Fibroblast of skin of back (primary cell): ENCODE measurements at places on chromosomes 2 and 18.

DNA sequence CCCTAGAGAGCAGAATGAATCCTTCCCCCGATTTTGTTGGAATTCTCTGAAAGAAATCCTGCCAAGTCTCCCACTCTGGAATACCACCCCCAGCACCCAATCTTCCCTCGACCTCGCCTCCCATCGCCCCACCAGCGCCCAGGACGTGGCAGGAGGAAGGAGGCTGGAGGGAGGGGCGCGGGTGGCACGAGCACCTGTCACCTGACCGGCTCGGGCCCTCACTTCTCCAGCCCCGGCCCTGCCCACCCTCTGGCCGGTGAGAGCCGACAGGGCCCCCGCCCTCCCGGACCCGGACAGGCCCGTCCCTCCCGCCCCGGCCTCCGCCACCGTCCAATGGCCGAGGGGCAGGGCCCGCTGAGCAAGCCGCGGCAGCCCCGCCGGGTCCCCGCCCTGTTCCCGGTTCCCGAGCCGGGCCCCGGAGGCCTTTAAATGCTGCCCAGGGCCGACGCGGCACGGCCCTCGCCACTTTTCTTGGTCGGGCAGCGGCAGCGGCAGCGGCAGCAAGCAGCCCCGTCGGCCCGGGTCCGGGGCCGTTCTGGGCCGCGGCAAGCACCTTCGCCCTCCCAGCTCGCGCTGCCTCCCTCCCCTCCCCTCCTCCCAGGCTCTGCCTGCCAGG is at the start of gene LGALSL:
LGALSL (plus strand) TSS at position 393 of the 616 bp plus-strand sequence. CDS start 384 bp downstream, outside the sequence.
- DNase-seq, result peak; percentile 53

DNA sequence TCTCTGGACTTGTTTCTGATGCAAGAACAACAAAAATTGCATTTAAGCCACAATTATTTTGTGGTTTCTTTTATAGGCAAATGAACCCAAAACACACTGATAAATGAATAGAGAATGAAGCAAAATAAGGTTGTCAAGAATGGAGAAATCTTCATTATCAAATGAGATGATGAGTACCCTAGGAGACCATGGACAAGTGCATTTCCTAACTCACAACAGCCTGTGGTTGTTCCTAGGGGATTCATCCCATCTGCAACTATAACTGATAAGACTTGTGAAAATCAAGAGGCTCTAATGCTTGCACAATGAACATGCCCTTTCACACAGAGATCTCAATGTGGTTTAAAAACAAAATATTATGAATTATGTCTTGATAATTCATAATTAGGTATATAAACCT is 159.9 kb downstream of the PDE1A start:
- no peak for DNase-seq

DNA sequence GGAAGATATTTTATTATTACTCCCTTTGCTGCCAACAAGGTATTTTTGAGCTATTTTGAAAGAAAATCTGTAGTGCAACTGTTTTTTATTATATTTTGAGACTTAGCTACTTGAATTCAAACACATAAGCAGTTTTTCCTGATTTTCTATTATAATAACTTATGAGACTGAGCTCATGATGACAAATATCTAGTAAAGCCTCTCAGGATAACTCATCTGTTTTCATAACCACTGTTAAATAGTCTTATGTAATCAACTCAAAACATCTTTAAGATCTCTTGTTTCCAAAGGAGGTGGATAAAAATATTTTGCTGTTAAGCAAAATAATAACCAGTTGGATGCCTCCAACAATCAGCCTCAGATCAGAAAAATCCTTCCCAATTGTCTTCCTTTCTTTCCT is 21.9 kb upstream of the PPP1CB start:
- peak; percentile 51 for DNase-seq

DNA sequence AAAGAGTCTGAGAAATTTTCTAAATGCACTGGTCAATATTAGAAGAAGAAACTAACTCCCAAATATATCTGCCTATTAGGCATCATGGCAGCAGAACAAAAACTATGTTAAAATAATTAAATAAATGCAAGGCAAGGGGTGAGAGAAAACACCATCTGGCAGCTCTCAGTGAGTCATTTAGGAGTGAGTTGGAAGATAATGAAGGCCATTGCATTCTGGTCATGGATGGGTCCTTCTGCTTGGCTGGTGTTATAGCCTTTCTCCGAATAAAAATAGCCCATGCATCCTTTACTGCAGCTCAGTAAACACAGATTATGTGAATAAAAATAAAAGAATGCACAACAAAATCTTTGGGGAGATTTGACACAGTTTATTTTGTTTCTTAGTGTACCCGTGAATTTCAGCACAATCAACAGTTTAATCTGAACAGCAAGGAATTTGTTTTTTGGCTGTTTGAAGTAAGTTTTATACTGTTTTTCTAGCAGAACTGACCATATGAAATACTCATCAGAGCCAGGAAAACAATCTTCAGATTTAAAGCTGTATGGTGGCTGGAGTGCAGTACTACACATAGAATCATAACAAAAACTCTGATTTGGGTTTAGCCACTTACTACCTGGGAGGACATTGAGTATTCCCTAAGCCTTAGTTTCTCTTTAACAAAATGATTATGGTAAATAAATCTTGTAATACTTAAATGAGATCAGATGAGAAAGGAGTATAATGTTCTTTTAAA is 225.1 kb upstream of the ITGA4 start:
- peak; percentile 17 for DNase-seq

- peak; percentile 7 for DNase-seq
Observed at GRCh38 chr2:152755029-152755428, 36.6 kb downstream of the ARL6IP6 start.

GRCh38 chr2:181054256-181054655 is 73.9 kb downstream of the UBE2E3 start:
- no peak for DNase-seq

- DNase-seq, result no peak
Observed at GRCh38 chr2:27216416-27217137, 592 bp upstream of the CAD start.

DNA sequence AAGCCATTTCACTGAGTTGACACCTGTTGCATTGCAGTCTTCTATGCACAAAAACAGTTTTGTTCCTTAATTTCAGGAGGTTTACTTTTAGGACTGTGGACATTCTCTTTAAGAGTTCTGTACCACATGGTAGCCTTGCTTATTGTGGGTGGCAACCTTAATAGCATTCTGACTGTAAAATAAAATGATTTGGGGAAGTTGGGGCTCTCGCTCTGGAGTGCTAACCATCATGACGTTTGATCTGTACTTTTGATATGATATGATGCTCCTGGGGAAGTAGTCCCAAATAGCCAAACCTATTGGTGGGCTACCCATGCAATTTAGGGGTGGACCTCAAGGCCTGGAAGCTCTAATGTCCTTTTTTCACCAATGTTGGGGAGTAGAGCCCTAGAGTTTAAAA is 3.4 kb downstream of the CTLA4 start:
- no peak for DNase-seq
